Stimulated activated CD8-positive, alpha-beta memory T cell treated with anti-CD3 and anti-CD28 coated beads, Interleukin-15, amount 100 ng/mL, for 1 hour (primary cell): ENCODE measurements at places on chromosomes 16 and 17.

DNA sequence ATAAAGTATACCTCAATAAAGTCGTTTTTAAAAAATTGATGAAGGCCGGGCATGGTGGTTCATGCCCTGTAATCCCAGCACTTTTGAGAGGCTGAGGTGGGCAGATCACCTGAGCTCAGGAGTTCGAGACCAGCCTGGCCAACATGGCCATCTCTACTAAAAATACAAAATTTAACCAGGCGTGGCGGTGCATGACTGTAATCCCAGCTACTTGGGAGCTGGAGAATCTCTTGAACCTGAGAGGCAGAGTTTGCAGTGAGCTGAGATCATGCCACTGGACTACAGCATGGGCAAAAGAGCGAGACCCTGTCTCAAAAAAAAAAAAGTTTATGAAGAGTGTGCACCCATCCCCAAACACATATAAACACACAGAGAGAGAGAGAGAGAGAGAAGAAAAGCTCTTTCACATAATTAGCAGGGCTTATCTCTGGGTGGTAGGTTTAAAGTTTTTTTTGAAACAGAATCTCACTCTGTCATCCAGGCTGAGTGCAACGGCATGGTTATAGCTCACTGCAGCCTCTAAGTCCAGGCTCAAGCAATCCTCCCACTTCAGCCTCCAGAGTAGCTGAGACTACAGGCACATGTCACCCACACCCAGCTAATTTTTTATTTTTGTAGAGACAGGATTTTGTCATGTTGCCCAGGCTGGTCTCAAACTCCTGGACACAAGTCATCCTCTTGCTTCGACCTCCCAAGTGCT is 3.0 kb downstream of the SREBF1 start:
- DNase-seq, result no peak

DNA sequence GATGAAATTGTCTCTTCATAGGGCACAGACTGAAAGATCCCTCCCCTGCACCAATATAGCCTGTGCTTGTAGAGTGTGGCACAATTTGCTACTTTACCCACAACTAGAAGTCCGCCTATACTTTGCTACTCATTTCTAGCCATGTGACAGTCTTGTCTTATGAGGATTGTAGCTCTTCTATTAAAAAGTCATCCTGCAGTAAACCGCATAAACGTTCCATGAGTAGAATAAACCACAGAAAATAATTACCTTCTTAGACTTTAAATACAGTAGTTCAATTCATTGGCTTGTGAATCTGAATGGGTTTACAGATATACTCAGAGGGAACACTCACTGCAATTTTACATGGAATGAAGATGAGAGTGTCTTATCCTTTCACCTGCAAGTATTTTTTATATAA is 4.4 kb downstream of the KRT27 start:
- no peak for DNase-seq

DNA sequence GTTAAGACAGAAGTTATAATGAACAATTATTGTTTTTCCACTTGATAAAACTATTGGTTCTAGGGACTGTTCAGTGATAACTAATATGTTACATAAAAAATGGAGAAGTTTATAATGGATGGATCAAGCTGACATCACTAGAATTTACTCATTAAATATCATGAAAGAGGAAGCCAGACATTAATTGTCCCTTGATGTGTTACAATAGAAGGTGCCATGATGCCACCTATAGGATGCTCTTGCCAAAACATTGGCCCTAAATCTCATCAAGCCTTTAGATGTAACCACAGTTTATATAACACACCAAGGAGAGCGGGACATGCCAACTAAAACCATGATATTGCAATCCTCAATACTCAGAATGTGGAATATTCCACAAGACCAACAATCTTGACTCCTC is 147.9 kb upstream of the MON1B start:
- no peak for DNase-seq

GRCh38 chr17:19305256-19305655 is 57.3 kb downstream of the B9D1 start:
- no peak for DNase-seq

- no peak for DNase-seq
Observed at GRCh38 chr16:83810901-83811300, 3.1 kb downstream of the HSBP1 start.

- DNase-seq, result peak; percentile 66
Observed at GRCh38 chr16:181565-182021, 1.3 kb downstream of the HBQ1 start.

DNA sequence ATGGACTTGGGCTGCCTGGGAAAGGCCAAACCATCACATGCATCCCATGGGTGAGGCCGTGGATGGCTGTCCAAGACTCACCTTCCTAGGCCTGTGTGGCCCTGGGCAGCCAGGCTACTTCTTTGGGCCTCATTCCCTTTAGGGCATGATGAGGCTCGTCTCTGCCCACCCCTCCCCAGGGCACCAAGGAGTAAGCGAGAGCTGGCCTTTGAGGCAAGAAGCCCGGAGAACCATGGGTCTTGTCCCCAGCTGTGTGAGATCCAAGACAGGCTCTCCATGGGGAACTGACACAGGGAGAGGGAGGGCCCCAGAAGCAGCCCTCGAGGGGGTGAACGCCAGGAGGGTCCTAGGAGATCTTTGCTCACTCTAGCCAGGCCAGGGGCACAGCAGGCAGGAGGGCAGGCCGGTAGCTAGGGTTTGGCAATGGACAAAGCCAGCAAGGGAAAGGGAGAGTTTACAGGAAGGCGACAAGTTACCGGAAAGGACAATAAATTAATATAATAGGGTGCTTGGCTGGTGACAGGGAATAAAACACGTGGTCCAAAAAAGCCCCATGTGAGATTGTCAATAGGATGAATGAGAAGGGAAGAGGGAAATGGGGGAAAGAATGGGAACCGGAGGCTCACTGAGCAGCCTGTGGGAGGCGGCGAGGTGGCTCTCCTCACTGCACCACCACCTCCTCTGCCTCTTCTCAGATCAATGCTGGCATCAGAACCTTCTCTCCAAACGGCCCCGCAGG is 119.1 kb downstream of the SDK2 start:
- DNase-seq, result no peak

- DNase-seq, result no peak
Observed at GRCh38 chr16:79618692-79619050, 18.1 kb upstream of the MAF start.

DNA sequence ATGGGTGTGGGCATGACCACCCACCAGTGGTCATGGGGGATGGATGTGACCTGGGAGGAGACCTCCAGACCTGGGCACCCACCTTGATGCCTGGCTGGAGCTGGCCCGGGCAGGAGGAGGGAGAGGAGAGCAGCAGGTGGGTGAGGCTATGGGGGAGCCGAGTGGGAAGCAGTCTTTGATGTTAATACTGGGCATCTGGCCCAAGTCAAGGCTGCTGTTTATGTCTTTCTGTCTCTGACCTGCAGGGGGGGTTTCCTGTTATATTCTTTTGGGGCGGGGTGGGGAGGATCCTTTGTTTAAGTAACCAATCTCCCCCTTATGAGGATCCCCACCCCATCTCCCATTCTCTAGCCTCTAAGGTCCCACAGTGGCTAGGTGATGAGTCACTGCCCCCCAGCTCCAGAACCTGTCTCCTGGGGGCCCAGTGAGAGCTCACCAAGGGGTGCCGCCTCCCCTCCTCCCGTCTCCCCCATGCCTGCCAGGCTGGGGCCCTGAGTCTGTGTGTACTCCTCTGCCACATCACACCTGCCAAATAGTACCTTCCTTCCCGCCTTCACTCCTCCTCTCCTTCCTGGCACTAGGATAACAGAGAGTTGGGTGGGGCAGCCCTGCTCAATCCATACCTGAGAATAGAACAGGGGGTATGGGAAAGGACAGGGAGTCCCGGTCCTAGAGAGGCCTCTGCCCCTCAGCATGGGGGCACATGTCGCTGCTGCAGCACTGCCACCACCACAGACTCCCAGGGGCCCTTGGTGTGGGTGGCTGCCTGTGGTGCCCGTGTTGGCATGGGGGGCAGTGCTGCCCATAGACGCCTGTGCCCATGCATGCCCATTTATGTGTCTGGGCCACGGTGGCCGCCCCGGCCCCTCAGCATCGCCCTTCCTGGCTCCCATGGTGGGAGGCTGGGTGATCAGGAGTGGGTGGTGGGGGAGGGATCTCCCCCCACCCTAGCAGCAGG is 7.3 kb downstream of the THRA start:
- no peak for DNase-seq

- no peak for DNase-seq
Observed at GRCh38 chr17:13592427-13592826, 9.3 kb downstream of the HS3ST3A1 start.

GRCh38 chr17:47204722-47205418 is 4.3 kb upstream of the MYL4 start:
- DNase-seq, result no peak

DNA sequence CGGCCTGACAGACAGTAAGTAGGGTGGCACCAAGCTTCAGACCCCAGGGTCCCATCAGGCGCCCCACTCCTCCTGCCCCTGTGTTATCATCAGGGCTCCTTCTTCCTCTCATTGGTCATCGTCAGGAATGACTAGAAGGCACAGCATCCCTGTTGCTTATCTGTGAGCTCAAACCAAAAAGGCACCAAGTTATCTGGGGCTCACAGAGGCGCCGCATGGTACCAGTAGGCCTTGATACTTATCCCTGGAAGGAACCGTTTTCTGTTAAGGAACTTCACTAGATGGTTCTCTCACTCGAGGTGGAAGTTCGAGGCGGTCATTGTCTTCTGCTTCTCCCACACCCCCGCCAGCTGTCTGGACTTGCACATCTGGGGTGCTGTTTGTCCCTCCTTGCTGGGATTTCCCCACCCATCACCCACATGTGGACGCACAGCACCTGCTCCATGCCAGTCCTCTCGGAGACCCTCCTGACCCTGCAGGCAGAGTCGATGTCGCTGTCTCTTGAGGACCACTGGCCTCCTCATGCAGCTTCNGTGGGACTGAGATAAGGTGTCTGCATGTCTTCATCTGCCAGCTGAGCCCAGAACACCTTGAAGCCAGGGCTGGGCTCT is 52.1 kb downstream of the METRNL start:
- DNase-seq, result no peak

DNA sequence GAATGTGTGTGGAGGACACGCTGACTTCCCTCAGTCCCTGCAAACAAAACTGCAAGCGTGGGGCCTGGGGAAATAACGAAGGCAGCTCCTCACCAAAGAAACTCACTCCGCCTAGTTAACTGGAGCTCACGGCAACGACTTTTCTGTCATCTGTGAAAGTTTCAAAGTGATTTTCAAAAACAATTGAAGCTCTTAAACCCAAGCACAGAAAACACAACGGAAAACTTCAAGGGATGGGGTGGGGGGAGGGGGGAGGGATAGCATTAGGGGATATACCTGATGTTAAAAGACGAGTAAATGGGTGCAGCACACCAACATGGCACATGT is 3.2 kb upstream of the GNG13 start:
- no peak for DNase-seq

- DNase-seq, result no peak
Observed at GRCh38 chr16:85261657-85262557, 149.6 kb upstream of the CIBAR2 start.

- no peak for DNase-seq
Observed at GRCh38 chr17:39462631-39463375, 1.5 kb downstream of the CDK12 start.

DNA sequence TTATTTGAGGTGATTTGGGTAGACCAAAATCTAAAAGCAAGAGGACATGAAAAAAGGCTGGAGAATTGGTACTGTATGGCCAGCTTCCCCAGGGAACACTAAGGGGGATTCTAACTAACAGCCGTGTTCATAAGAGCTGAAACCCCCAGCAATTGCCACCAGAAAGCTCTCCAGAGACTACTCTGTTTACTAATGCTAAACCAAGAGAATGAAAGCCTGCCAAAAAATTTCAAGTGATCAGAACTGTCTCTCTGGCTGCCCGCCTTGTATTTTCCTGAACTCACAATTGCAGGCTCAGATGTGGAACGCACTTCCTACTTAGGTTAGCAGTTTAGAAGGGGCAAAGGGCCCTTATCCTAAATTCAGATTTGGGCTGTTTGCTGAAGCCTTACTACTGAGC is 24.1 kb downstream of the MYH10 start:
- DNase-seq, result no peak

- no peak for DNase-seq
Observed at GRCh38 chr16:50335196-50335958, 33.4 kb downstream of the BRD7 start.

- no peak for DNase-seq
Observed at GRCh38 chr16:996681-997080, 15.1 kb downstream of the SOX8 start.

DNA sequence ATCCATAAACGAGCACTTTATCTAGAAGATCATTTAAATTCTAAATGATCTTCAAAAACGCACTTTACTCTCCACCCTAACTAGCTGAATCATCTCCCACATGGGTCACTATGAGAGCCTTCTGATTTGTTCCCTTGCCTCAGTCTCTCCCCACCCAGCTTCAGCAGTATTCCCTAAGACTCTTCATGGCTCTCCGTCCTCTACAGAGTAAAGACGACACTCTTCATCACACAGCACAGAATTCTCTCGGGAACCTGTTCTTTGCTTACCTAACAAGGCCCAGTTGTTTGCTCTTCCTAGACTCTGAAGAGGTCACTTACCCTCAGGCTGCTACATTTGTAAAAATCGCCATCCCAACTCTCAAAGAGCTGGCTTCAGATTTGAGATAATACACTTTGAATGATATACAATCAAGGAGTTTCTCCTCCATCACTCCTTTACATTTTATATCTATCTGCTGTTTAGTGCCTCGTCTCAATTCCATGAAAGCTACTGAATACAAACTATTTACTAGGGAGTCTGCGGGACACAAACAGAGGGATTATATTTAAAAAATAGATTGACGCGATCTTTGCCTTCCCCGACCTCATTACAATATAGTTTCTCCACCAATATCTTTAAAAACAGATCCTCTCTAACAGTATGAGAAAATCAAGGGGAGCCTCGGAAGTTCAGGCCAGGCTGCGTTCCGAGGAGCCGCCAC is 511 bp upstream of the LIG3 start:
- no peak for DNase-seq

GRCh38 chr16:68202091-68202519 is 33.8 kb downstream of the ESRP2 start:
- DNase-seq, result no peak

- DNase-seq, result no peak
Observed at GRCh38 chr17:14202388-14203166, 34.1 kb downstream of the CDRT15 start.

GRCh38 chr17:19316761-19317358 is 45.7 kb downstream of the B9D1 start:
- DNase-seq, result no peak

GRCh38 chr16:82867485-82867884 is 240.7 kb downstream of the CDH13 start:
- no peak for DNase-seq

GRCh38 chr17:31780483-31780882 is 78.6 kb downstream of the COPRS start:
- DNase-seq, result no peak

- DNase-seq, result no peak
Observed at GRCh38 chr16:982145-983043, 824 bp downstream of the SOX8 start.

- no peak for DNase-seq
Observed at GRCh38 chr17:37485938-37486570, 3.6 kb upstream of the DUSP14 start.
